MG63 (cell line): ENCODE measurements at places on chromosomes 16 and 17. TPM values are rescaled to one million over a fixed set of nuclear protein-coding genes. Genes with fewer than 3 reads are reported as not detected.

DNA sequence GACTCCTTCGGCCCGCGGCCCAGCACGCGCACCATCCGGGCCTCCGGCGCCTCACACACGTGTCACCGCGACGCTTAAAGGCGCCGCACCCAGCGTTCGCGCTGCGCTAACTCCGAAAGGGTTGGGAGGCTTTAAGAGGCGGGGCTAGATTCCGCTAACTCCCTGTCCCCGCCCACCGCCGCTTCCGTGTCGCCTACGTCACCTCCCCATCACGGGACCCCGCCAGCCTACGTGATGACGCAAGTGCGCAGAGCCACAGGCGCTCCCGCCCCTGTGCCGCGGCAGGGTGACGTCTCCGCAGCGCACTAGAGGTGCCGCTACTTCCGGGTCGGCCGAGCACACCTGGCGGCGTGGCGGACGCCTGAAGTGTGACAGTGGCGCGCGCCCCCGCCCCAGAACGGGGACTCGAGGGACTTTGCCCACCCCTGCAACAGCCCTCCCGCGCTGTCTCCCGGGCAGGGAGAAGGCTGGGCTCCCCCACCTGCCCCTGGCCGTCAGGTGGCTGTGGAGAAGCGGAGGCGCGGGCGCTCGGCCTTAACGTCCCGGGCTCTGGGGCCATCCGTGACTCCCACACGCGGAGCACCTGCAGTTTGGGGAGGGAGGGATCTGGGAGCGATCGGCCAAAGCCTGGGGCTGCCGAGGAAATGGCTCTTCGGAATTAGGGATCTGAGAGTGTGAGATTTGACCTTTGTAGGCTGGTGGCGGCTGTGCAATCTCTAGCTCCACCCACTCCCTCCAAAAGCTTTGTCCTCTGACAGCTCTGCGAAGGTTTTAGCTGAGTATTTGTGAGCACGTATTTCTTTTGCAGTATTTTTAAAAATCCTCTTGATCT is at the start of gene USP36:
Gene USP36 (minus strand): TSS at position 35 of the 832 bp plus-strand sequence. CDS start 4,451 bp downstream, outside the sequence.
- peak; percentile 98 for DNase-seq

- no peak for DNase-seq
These were observed 1.5 kb upstream of the VASN start for GRCh38 chr16:4370151-4370550.

DNA sequence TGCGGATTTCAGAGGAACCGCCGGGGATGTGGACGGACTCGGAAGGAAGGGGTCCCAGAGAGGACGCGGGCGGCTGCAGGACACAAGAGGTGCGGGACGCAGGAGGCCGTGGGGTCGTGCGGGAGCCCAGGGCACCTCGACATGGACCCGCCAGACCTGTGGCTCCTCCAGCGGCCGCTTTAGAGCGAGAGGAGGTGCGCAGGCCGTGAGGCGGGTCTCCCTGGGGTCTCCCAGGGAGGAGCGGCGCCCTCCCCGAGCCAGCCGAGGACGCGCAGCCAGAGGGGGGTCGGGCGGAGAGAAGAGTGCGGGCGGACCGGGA is 6.8 kb upstream of the FLYWCH1 start:
- no peak for DNase-seq

Gene TP53TG3D
- not detected in 2 replicates for total RNA-seq

- no peak for DNase-seq
These were observed 44.2 kb downstream of the NEUROD2 start for GRCh38 chr17:39563476-39563875.

Gene PTGES3L
- not detected in 2 replicates for total RNA-seq

- no peak for DNase-seq
These were observed 19.4 kb downstream of the CYLD start for GRCh38 chr16:50761267-50761666.

DNA sequence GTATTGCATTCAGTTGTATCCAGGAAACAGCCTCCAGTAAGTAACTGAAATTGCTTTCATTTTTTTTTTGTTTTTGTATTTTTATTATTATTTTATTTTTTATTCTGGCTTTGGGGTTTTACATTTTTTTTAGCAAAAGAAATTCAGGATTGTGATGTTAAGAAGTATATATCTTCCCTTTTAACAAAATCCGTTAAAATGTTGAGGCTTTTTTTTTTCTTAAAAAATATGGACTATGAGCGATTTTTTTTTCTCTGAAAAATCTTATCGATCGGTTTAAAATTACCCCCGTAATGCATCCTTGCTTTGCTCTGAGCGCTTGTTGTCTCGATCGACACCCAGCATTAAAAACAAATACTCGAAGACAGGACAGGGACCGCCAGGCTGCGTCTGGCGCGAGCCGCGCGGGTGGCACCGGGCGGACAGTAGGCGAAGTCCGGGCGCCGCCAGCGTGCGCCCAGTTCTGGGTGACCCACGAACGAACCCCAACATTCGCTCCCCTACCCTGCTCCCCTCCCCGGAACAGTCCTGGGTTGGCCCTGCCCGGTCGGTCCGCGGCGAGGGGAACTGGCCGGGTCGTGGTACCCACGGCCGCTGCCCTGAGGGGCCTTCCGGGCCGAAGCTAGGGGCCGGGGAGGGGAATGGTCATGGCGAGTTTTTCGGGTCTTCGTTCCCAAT is 482 bp downstream of the BAHCC1 start:
- DNase-seq = no peak

DNA sequence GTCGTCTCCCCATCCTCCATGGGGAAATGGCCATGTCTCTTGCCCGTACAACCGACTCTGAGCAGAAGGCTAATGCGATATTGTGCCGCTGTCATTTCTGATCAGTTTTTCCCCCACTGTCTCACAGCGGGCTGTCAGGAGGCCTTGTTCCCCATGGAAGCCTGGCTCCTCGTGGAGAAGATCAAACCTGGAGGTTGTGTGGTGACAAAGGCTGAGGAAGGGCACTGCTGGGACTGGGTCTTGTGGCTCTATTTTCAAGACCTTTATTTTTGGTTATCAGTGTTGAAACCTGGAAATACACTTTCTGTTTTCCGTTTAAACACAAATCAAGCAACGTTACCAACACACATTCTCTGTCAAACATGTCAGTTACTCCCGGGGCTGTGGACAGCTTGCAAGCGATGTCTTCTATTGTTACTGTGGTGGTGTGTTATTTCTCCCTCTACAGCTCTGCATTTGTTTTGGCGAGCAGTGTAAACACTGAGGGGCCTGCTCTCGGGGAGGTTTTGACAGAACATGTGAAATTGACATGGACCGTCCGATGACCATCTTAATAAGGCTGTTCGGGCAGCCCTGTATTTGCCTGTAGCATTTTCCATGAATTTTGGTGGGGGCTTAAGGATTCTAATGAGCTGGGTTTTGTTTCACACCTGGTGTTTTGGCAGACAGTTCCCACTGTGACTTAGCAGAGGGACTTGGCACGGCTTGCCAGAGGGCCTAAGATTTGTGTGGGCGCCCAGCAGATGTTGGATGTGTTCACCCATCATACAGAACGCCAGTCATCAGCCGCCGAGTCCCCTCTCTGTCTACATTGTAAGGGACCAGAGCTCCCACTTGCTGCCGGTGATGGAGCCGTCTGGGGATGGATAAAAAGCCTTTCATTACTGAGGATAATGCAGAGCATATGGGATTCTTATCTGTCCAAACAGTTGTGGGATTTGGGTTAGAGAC is 12.5 kb downstream of the RBFOX1 start:
- no peak for DNase-seq

Gene ASIC2
- not detected in 2 replicates for total RNA-seq
